Activated CD4-positive, alpha-beta T cell treated with anti-CD3 and anti-CD28 coated beads for 24 hours (primary cell): ENCODE measurements at places on chromosomes 1 and 21.
A peak's percentile ranks its signal among the peaks of the same experiment; 100 is the strongest.

DNA sequence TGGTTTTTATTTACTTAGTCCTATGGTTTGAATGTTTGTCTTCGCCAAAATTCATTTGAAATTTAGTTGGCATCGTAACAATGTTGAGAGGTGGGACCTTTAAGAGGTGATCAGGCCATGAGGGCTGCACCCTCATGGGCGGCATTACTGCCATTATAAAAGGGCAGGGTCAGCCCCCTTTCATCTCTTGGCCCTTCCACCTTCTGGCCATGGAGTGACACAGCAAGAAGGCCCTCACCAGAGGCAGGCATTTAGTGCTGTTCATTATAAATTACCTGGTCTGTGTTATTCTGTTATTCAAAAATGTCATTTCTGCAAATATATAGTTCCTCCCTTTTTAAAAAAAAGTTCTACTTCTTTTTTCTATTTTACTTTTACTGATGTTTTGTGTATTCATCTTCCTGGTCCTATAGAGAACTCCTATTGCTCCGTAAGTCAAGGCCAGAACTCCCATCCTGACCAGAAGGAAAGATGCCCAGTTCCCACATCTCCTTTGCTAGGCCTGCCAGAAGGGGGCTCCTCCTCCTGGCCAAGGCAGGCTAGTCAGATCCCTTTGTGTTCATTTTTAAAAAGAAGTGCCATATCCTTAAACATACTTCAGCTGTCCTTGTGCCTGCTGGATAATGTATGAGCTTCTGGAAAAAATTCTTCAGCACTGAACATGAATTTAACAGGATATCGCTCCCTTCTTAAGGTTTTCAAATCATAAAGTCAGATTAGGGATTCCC lies 10.0 kb upstream of the LBR start:
- no peak for DNase-seq

DNA sequence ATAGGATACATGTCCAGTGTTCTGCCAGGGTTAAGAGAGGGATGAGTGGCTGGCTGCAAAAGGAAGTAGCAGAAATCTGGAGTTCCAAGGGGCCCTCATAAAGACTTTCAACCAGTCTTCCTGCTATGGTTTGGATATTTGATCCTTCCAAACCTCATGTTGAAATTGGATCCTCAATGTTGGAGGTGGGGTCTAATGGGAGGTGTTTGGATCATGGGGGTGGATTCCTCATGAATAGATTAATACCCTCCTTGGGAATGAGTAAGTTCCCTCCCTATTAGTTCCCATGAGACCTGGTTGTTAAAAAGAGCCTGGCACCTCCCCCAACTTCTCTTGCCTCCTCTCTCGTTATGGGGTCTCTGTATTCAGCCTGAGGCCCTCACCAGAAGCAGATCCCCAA lies 10.1 kb upstream of the GNG12 start:
- no peak for DNase-seq

GRCh38 chr1:86381223-86381622 lies 14.9 kb downstream of the ODF2L start:
- no peak for DNase-seq

GRCh38 chr1:96722958-96723357 lies 1.4 kb downstream of the PTBP2 start:
- DNase-seq, result no peak

- DNase-seq, result no peak
Measured at GRCh38 chr1:178727014-178727895, 2.2 kb downstream of the RALGPS2 start.

DNA sequence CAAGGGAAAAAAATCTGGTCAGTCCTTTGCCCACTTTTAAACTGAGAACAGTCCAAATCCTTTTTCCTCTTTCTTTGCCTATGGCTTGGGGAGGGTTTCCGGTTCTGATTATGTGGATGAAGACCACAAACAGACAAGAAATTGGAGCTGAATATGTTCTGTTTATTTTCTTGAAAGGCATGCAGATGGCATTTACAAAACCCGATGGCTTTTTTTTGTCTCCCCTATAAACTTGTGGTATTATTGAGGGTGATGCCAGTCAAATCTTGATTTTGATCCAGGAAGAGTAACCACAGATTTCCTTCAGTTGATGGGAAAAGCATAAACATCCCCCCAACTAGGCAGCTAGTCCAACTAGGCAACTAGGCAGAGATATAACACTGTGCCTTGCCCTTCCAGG lies 38.9 kb downstream of the PLPP3 start:
- no peak for DNase-seq

- DNase-seq, result no peak
Measured at GRCh38 chr1:226325178-226325577, 16.2 kb upstream of the LIN9 start.

- no peak for DNase-seq
Measured at GRCh38 chr1:19974822-19975416, 4.5 kb downstream of the PLA2G2A start.

DNA sequence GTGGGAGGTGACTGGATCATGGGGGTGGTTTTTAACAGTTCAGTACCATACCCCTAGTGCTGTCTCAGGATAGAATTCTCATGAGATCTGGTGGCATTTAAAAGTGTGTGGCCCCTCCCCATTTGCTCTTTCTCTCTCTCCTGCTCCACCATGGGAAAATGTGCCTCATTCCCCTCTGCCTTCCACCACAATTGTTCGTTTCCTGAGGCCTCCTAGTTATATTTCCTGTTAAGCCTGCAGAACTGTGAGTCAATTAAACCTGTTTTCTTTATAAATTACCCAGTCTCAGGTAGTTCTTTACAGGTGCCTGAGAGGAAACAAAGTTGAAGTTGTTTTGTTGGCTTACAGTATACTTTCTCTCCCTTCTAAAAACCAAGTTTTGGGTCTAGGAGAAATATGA lies 23.1 kb upstream of the SLC22A15 start:
- DNase-seq, result no peak

DNA sequence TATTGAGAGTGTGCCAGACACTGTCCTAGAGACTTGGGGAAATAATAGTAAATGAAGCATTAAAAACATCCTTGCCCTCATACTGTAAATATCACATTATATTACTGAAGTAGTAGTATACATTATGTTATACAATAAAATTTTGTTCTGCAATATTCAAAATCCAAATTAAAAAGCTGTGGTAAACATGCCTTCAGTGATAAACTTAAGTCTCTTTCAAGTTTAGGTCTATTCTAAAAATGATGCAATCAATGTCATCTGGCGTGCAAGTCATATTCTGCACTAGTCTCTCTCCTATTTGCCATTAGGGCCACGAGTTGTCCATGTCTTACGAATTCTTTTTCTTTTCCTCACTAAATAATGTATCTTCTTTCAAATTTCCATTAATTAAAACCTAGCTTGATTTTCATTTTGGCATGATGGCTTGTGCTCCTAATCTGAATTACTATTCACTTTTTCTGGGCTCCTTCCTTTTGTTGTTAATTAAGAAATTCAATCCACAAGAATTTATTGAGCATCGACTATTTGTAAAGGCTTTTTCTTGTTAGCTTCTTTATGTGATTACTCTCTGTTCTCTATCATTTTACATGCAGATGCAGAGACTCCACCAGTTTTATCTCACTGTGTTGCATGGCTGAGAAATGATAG lies 130.7 kb downstream of the COQ8A start:
- no peak for DNase-seq

DNA sequence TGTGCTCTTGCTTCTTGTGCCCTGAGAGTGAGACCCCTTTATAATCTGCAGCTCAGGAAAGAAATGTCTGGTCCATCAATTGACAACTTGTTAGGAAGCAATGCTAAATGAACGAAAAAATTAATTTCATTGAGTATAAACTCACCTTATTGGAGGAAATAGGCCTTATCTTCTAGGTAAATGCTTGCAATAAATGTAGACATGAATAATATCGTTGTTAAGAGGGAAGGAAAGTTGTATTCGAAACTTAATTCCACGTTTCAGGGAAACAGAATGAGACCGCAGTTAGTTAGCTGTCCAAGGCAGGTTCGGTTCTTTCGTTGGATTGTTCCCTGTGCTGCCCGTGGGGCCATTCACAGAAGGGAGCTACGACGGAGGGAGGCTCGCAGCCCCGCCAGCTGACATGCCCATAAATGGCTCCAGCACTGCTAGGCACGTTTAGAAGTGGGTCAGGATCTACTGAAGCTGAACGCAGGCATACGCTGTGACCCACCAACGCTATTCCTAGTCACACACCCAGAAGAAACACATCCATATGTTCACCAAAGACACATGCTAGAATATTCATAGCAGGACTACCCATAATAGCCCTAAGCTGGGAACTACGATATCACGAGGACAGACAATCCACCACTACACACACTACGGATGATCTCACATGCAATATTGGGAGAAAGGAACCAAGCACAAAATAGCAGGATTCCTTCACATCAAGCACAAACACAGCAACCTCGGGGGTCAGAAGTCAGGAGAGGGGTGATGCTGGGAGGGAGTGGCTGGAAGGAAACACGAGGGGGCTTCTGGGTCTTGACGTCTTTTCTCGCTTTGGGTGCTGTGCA lies 56.2 kb upstream of the LBR start:
- no peak for DNase-seq

DNA sequence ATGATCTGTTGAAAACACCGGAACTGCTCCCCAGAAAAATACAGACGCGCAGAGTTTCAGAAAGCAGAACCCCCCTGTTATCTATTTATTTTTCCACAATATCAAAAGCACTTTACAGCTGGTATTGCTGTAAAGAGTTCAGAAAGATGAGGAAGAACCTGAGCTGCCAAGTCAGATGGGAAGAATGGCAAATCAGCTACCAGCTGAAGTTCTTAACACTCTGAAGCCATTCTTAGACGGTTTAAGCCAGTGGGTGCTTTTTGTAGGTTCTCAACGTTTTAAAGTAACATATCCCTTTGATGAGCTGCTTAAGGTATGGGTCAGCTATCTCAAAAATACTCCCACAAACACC lies 714 bp upstream of the AKIRIN1 start:
- no peak for DNase-seq

DNA sequence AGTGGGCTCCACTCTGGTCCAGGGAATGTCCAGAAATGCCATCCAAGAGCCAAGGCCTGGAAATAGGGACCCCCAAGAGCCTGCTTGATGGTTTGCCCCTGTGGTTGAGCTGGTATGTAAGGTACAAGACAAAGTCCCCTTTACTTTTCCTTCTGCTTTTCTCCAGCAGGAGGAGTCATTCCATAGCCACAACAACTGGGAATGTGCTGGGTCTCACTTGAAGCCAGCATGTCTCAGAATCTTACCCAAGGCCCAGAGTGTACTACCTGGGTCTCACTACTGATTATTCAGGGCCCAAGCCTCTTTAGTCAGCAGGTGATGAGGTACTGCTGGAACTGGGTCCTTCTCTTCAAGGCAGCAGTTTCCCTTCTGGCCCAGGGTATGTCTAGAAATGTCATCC lies 62.1 kb upstream of the CD55 start:
- DNase-seq, result no peak

- DNase-seq, result no peak
Measured at GRCh38 chr1:1325288-1326074, 879 bp downstream of the CPTP start.

- no peak for DNase-seq
Measured at GRCh38 chr1:40799351-40799867, 15.8 kb downstream of the KCNQ4 start.

- DNase-seq, result no peak
Measured at GRCh38 chr1:112826217-112826944, 111.2 kb upstream of the PPM1J start.

GRCh38 chr1:94716965-94717364 lies 103.2 kb upstream of the SLC44A3 start:
- DNase-seq, result no peak

DNA sequence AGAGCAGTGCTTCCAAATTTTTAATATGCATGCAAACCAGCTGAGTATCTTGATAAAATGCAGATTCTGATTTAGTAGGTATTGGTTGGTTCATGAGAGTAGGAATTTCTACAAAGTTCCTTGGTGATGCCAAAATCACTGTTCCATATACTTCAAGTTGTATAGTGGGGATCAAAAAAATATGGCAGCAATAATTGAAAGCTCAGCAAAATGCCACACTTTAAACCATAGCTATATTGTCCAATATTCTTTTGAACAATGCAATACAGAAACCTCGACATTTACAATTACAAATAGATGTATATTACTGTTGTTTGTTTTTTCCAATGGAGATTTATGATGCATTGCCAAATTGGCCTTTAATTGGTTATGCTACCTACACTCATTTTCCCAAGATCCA lies 55.7 kb upstream of the NCAM2 start:
- DNase-seq, result no peak

- peak; percentile 18 for DNase-seq
Measured at GRCh38 chr1:247409869-247410544, 6.0 kb upstream of the NLRP3 start.

- DNase-seq, result no peak
Measured at GRCh38 chr1:221161571-221162041, 282.4 kb downstream of the HLX start.

DNA sequence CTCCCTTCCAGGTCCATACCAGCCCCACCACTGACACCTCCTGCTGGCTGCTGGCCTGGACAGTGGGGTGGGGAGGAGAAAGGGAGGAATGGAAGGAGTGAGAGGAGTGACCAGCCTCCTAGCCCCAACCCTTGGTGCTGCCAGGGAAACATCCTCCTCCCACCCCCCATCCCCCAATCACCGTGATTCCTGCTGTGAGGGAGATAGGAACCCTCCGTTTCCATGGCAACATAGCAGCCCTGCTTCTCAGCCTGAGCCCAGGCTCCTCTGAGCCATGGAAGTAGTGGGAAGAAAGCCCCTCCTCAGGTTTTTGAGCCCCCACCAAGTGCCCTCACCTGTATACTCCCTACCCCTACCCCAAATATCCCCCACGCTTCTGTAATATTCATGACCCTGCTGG lies 44.4 kb upstream of the SCMH1 start:
- no peak for DNase-seq

DNA sequence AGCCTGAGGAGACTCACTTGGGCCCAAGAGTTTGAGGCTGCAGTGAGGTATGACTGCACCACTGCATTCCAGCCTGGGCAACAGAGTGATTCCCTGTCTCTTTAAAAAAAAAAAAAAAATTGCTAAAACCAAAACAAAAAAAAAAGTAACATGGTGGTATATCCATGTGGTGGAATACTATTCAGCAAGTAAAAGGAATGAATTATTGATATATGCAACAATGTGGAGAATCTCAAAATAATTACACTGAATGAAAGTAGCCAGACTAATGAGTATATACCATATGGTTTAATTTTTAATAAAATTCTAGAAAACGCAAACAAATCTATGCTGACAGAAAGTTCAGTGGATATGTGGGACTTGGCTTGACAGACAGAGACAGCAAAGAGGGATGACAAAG lies 80.3 kb upstream of the DMRTA2 start:
- no peak for DNase-seq

DNA sequence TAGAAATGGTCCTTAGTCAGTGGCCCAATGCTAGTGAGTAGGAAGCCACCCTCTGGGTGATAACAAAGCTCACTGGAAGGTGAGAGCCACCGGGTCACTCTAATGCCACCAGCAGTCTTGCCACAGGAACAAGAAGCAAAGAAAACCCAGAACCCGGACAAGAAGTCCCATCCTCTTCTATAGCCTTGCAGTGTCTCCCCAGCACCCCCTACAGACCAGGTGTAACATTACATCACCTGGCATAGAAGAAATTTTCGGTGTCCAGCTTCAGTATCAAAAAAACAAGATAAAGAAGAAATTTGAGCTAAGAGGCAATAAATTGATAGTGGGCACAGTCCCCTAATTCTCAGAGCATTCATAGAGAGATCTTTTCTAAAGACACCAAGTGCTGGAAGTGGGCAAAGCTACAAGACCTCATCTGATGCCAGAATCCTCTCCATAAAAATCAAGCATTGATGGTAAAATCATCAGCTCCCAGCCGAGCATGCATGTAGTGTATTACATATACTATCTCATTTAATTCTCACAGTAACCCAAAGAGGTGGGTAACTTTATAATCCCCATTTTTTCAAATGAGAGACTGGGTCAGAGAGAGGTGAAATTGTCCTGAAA lies 491.0 kb downstream of the MATN1 start:
- peak; percentile 1 for DNase-seq
